ENCODE measurements at places on chromosomes 3 and 15.

- DNase-seq = no peak
Measured at GRCh38 chr15:27218426-27218825, 247.4 kb downstream of the GABRG3 start.

GRCh38 chr15:48798319-48798718, 12.6 kb downstream of the CEP152 start:
- DNase-seq = no peak

DNA sequence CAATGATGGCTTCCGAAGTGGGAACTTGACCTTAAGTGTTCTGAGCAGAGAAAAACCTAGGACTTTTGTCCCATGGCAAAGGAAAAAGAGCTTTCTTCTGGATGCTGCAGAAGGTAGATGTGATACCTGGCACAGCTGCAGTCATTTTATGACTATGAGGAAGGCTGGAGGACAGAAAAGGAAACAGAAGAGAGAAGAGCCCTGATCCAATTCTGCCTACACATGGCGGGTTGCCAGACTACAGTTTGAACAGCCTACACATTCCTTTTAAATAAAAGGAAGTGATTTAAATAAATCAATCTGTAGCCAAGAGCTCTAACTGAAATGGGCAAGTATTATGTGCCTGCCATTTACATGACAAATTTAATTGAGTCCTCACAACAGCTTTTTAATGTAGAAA, 43.6 kb upstream of the CHRNB4 start:
- no peak for DNase-seq

DNA sequence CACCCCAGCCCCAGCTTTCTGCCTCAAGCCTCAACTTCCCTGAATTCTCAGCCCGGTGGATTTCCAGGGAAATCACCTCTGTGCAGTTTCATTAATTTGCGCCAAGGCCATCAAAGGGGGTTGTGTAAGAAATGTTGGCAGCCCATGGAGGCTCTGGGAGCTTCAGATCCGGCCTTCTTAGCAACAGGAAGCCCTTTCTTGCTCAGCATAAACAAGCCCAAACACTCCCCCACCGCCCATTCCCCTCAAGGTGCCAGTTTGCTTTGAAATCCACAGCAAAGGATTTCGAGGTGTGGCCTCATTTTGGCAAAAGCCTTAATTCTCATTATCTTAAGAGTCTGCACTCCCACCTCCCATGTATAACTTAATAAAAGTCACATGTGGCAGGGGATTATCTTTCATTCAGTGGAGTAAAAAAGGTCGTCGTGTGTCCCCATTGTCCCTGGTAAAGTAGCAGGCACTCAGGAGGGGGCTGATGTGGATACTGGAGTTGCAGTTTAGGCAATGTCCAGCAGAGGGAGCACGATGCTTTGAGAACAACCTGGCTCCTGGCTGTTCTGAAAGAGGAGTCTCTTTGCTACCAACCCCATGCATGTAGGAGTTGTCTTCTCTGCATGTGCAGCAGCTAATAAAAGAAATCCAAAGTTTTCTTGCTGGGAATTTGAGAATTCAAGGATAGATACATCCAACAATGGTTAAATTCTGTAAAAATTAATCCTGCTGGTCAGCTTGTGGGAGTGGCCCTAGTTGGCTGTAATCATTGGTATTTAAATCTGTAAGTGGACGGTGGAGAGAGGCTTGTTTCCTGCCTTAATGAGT, 39.5 kb downstream of the EBLN2 start:
- peak; percentile 91 for DNase-seq

DNA sequence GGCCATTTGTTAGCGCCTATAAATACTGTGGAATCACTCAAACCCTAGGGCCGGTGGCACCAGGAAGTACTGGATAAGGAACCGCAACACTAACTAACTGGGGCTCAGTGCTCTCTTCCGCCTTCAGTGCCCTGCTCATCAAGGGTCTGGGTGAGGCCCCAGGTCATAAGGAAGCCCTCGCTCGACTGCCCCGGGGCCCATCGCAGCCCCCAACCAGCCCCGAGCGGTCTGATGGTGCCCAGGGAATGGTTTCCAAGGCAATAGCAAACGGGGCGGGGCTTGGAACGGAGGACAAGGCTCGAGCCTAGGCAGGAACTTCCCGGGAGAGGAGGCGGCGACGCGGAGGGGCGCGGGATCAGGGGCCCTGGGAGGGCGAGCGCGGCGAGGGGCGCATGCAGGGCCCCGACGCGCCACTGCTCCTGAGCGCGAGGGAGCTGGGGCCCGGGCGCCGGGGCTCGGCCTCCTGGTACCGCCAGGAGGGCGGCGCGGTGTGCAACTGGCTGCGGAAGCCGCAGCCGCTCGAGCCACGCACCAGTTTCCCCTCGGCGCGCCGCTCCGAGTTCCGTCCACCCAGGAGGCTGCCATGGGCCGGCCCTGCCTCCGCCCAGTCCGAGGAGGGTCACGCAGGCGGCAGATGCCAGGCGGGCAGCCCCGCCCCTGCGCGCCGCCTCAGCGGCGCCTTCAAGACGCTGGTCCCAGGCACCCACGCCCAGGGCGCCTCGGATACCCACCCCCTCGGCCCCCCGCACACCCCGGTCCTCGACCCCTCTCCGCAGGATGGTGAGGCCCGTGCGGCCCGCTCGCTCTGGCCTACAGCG, at the start of gene TTLL3:
TTLL3 (plus strand) TSS at position 648 of the 818 bp plus-strand sequence. CDS start 400 bp downstream, outside the sequence.
- peak; percentile 45 for DNase-seq

GRCh38 chr15:99717161-99718009, 15.9 kb downstream of the LYSMD4 start:
- no peak for DNase-seq

- peak; percentile 6 for DNase-seq
Measured at GRCh38 chr3:44065311-44066094, 176.2 kb upstream of the TOPAZ1 start.

- no peak for DNase-seq
Measured at GRCh38 chr3:99858469-99858868, 40.8 kb downstream of the CMSS1 start.

- no peak for DNase-seq
Measured at GRCh38 chr15:90774731-90775514, 57.8 kb downstream of the BLM start.

DNA sequence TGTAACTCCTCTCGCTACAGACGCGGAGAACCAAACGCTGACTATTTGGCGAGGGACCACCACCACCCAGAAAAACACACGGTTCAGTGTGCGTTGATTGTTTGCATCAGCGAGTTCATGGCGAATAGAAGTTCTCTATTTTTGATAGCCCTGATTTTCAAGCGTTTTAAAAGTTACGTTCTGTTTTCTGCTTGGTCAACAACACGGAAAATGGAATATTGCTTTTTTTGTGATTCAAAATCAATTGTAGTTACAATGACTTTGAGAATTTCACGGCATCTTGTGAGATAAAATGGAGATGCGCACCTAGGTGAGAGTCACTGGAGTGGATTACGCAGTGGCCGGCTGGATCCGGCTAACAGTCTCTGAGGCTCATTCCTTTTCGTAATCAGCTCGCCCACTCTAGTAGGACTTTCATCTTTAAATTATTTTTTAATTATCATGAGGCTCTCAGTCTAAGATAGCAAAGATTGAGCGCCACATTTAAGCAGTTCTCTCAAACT, 54.8 kb downstream of the CCDC54 start:
- no peak for DNase-seq
